Hematopoietic multipotent progenitor cell treated with erythropoietin and hydrocortisone succinate and interleukin-3 and kit ligand, for 6 days (in vitro differentiated cells): ENCODE measurements at places on chromosomes 7 and 10.

DNA sequence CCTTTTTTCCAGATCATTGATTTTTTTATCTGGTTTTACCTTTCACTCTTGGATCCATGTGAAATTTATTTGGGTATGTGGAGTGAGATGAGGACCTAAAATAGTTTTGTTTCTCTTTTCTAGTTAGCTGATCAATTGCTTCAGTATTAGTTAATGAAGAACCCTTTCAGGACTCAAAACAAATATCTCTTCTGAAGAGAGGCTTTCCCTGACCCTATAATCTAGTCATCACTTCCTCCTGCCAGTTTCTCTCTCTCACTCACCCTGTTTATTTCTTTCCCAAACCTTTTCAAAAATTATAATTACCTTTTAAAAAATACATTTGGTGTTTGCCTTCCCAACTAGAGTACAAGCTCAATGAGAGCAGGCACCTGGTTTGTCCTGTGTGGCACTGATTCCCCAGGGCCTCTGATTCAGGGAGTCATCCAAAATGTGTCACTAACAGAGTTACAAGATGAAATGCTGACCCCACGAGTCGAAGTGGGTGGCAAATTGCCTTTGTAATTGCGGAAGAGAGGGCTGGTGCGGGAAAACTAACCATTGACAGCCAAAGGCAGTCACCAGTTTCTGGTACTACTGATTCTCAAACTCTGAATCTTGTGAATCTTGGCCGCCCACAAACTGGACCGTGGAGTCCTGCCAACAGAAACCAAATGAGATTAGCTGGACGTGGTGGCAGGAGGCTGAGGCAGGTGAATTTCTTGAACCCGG is 2.4 kb downstream of the TMEM140 start:
- DNase-seq, result no peak

DNA sequence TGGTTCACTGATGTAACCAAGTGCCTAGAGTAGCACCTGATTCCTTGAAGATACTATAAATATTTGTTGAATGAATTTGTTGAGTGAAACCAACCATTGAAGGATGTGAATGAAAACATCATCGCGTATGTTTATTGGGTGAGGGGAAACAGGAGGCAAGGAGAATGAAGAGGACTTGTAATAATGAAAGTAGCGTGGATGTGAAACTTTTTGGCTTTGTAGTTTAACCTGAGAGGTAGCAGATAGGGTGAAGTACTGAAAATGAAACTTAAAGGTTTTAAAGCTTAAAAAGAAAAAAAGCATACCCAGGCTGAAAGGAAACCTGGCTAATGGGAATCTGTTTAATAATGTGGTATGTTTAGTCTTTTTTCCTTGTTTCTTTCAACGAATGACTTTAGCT is 5.2 kb downstream of the CCNY start:
- DNase-seq, result no peak

DNA sequence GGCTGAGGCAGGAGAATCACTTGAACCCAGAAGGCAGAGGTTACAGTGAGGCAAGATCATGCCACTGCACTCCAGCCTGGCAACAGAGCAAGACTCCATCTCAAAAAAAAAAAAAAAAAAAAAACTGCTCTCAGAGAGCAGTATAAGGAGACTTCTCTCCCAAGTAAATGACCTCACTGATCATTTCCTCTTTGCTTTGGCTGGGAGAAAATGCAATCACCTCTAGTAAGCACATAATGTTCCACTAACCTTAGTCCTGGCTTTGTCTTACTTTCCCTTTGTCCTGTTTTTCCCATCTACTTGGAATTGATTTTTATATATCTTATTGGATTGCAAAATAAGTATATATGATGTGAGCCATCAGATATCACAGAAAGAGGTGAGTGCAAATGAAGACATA is 2.5 kb downstream of the SLC25A13 start:
- no peak for DNase-seq

DNA sequence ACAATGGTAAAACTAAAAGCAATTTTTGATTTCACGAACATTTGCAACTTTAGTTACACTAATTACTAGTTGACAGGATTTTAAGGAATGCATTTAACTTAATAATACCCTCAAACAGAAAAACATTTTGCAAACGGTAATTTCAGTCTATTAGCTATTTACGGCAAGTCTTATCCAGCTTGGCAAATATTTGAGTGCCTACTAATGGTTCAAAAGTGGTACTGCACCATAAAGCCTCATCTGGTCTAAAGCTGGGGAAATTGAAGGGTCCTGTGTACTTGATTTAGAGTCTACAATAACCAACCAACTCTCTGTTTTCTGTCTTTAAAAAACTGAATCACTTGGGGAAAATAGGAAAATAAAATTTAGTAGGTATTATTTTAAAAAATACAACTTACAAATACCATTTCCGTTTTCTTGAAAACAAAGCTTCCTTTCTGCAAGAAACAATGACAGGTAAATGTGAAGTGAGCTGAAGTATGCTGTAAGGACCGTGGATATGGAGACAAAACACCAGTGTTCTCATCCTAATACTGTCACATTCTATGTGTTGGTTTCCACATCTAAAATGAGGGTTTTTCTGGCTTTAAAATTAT is 142.3 kb downstream of the VPS50 start:
- peak; percentile 62 for DNase-seq

GRCh38 chr10:64286533-64286932 is 765.3 kb downstream of the REEP3 start:
- DNase-seq, result no peak

- no peak for DNase-seq
These were observed 73.1 kb downstream of the CYP51A1 start for GRCh38 chr7:92061154-92061553.

DNA sequence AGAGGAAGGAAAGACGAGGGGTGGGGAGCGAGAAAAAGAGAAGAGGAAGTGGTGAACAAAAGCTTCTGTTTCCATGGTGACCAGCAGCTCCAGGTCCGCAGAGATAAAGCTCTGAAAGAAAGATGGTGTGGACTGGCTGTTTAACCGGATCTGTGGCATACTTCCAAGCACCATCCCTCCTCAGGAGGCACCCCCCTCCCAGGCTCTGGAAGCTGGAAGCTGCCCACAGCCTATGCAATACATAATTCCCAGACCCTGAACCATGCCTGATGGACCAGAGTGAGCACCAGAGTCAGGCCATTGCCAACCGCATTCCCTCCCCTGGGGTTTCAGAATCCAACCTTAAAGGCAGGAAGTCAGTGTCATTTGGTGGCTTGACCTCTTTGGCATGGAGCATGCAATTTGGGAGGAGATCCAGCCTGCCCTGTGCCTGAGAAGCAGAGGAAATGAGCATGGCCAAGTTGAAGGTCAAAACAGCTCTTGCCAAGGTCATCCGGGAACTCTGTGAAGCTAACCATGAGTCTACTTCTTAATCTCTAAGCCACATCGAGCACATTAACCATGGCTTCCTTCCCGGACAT is 22.2 kb upstream of the CPXM2 start:
- DNase-seq, result peak; percentile 82

DNA sequence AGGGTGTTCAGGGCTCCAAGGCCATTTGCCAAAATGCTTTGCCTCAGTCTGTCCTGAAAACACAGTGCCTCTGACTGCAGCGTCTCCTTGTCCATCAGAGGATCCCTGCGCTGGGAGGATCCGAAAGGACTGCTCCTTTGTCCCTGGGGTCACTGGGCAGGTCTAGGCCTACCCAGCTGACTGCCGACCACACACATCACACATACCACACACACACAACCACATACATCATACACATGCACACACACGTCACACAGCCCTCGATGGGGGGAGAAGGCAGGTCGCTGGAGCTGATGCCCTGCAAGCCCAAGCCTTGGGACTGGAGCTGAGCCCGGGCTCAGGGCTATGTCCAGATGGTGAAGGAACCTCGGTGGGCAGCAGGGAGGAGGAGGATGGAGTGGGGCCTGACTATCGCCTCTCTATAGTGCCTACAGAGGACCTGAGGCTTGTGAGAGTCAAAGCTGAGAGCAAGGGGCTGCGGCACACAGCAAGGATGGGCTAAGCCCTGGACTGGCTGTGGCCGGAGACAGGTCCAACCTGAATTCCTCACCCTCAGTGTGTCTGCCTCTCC is 29.1 kb downstream of the GPRIN2 start:
- no peak for DNase-seq

- DNase-seq, result no peak
These were observed 45.2 kb downstream of the VPS41 start for GRCh38 chr7:38863601-38864291.

DNA sequence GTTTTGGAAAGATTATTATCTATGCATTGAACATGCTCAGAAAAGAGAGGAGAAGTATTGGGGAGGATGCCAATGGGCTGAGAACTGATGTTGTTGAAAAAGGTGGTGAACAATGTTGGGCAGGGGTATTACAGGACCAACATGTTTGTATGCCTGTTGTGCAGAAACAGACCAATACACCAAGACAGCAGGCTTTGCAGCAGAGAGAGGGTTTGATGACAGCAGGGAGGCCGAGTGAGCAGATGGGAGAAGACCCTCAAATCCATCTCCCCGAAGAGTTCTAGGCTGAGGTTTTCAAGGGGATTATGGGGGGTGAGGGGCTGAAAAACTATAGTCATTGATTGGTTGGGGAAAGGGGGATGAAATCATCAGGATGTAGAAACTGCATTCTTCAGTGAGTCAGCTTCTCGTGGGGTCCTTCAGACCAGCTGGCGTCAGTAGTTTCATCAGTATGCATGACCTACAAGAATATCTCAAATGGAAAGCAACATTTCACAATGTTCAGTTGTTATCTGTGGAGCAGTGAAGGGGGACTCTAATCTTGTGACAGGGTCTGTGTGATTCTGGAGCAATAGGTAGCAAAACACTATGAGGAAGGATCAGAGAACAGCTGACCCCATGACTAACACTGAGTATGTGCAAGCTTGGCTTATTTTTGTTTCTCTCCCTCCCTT is 167.8 kb downstream of the BAMBI start:
- no peak for DNase-seq

GRCh38 chr7:43763183-43763582 is 4.7 kb downstream of the BLVRA start:
- DNase-seq, result no peak

DNA sequence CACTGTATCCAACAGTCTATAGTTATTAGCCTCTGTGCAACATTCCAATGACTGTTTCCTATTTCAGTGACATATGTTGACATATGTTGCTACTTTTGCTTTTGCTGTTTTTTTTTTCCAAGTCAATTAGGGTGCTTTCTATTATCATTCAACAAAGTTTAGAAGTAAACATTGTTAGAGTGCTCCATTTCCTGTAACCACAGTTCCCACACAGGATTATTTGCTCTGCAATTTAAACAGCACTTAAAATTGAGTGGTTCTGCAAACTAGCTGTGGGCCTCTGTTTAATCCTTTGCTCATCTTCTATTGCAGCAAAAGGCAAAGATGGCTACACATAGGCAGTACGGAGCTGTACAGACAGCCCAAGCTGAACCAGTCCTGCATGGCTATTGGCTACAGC is 46.5 kb upstream of the PTN start:
- DNase-seq, result no peak

GRCh38 chr10:96470116-96470743 is 43.5 kb downstream of the TLL2 start:
- DNase-seq, result peak; percentile 63

GRCh38 chr7:108653526-108653925 is 83.9 kb downstream of the DNAJB9 start:
- no peak for DNase-seq

DNA sequence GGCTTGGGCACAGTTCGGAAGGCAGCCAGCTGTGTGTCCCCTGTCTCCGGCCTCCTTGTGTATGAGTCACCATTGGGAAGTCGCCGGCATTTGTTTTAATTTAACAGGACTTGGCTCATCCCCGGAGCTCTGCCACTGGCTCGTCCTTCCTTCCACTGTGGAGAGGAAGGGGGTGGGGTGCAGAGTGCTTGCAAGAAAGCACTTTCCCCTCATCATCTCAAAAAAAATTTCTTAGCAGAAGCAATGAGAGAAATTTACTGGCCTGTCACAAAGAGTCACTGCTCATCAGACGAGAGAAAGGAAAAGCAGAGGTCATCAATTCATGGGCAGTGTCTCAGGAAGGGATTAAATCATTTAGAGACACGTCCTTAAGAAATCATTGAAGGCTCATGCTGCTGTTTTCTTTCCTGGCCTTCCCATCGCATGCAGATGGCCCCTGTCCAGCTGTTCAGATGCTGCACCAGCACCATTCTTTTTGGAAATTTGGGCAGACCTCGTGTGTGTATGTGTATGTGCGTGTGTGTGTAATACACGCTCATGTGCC is 93.3 kb downstream of the BMS1 start:
- DNase-seq, result no peak

DNA sequence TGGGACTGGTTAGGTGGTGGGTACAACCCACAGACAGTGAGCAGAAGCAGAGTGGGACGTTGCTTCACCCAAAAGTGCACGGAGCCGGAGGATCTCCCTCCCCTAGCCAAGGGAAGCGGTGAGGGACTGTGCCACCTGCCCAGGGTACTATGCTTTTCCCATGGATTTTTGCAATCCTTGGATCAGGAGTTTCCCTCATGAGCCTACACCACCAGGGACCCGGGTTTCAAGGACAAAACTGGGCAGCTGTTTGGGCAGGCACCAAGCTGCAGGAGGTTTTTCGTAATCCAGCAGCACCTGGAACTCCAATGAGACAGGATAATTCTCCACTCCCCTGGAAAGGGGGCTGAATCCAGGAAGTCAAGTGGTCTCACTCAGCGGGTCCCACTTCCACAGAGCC is 209.1 kb upstream of the CXCL12 start:
- DNase-seq, result no peak

DNA sequence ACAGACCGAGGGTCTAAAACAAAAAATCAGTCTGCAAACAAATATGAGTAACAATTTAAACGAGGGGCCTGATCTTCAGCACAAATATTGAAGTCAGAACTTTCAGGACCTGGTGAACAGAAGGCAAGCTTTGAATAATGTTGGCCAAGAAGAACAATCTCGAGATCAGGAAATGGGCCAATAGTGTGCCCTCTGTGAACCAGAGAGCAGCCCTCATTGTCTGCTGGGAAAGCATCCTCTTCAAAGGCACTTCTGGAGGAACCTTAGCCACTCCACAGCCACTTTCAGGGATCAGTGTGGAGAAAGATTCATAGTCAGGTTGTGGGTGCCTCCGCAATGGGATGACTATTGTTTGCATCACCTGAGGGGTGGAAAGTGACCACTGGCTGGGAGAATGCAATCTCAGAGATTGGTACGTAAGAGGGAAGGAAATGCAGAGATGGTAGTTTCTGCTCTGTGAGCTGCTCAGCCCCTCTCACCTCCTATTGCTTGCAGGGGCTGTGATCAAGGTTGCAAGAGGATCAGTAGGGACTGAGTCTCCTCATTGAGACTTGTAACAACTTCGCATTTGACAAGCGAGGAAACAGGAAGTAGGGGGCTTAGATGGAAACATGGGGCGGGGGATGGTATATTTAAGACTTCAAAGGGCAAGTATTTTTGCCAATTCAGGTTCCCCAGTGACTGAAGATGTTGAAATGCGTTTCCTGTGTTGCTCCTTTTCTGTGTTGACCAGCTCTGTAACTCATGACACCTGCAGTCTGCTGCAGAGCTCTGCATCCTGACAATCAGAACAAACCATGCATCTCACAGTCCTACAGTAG is 28.4 kb upstream of the IFRD1 start:
- peak; percentile 65 for DNase-seq

GRCh38 chr7:89027781-89028180 is 232.2 kb upstream of the TEX47 start:
- no peak for DNase-seq

GRCh38 chr7:77458786-77459185 is 42.6 kb upstream of the GSAP start:
- no peak for DNase-seq
